GM12891 (cell line): ENCODE measurements at places on chromosomes 3 and 15.

DNA sequence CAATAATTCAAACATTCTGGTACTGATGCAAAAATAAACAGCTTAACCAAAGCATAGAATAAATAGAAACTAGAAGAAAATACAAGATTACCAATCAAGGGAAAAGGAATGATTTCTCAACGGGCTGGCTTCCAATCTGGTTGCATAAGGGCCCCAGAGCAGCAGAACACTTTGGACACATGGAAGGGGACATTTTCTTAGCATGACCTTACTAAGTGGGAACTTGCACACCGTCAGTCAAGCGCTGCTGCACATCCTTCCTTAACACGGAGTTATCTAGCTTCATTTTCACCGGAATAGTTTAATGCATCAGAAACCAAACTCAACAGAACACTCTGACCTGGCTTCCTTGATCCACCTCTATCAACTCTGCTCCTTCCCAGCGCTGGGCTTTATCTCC, 388.5 kb downstream of the VPS13C start:
- no peak for DNase-seq

GRCh38 chr3:155488671-155489070, 195.2 kb upstream of the STRIT1 start:
- no peak for DNase-seq

DNA sequence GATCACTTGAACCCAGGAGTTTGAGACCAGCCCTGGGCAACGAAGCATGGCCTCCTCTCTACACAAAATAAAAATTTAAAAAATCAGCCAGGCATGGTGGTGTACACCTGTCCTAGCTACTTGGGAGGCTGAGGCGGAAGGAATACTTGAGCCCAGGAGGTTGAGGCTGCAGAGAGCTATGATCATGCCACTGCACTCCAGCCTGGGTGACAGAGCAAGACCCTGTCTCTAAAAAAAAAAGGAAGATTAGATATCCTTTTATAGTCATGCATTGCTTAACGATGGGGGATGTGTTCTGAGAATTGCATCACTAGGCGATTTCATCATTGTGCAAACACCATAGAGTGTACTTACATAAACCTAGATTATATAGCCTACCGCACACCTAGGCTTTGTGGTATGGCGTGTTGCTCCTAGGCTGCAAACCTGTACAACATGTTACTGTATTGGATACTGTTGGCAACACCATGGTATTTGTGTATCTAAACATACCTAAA, 12.6 kb downstream of the ALAS1 start:
- no peak for DNase-seq

DNA sequence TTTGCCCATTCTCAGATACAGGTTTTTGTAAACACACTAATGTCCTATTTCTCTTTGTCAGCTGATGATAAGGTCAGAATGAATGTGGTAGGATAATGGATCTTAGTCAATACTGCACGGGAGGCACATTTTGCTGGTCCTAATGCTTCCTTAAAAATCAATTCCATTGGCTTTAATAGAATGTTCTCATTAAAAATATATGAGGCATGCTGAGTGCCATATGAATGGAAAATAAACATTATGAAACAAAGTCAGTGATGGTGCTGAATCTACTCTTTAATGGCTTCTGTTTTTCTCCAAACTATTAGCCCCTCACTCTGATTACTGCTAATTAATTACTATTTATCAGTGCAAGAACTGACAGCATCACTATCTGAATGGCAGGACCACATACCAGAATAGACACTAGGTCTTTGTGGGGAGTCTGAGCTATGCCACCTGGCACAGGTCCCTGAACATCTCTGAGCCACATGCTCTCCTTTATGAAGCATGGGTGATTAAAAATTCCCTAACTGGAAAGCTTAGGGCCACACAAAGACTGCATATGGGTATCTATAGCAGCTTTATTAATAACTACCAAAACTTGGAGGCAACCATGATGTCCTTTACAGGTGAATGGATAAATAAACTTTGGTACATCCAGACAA, 278.9 kb downstream of the MEX3B start:
- no peak for DNase-seq

- no peak for DNase-seq
Measured at GRCh38 chr3:78281381-78281780, 1241.5 kb downstream of the ROBO2 start.

- no peak for DNase-seq
Measured at GRCh38 chr3:171371354-171371753, 88.9 kb downstream of the TNIK start.
